ENCODE measurements at places on chromosomes 1 and 21.

DNA sequence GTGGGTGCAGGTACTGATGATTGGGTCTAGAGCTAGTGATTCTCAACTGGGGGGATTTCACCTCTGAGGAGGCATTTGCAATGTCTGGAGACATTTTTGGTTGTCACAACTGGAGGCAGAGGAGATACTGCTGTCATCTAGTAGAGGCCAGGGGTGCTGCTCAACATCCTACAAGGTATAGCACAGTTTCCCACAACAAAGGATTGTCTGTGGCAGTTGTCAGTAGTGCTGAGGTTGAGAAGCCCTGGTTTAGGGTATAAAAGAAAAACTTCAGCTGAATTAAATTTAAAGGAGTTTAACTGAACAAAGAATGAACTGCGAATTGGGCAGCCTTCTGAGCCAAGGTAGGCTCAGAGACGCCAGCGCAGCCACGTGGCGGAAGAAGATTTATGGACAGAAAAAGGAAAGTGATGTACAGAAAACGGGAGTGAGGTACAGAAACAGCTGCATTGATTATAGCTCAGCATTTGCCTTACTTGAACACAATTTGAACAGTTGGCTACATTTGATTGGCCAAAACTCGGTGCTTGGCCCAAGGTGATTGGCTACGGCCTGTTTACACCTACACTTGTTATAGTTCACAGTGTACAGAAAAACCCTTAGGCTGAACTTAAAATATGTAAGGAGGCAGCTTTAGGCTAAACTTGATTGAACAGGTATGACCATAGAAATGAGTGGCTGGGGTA lies 40.4 kb downstream of the MPZL1 start:
- ATAC-seq: no peak

DNA sequence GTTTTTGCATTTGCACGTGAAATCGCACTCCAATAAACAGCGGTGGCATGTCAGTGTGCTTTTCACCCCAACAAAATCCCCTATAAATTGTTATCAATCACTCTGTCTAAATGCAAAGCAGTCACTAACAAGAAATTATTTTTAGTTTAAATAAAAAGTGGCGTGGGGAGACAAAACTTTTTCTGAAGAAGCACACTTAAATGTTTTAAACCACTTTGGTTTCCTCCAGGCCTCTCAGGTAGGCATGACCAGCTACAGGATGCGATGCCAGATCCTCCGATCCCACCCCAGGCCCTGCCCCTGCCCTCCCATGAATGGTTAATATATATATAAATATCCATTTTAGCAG lies 3.6 kb downstream of the FMO1 start:
- no peak for ATAC-seq

DNA sequence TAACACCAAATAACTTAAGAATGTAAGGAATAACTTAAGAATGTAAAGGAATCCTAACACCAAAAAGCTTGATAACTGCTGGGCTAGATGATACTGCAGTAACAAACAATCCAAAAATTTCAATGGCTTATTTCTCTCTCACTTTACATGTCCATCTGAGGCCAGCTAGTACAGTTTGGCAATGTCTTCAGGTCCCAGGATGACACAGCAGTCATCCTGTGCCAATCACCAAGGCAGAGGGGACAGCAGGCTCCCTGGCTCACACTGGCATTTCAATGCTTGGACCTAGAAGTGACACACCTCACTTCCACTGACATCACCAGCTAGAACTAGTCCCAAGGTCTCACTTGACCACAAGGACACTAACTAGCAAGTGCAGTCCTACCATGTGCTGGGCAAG lies 15.3 kb downstream of the DNAJC11 start:
- no peak for ATAC-seq

GRCh38 chr1:53448241-53448841 lies 10.9 kb upstream of the DMRTB1 start:
- ATAC-seq: no peak

DNA sequence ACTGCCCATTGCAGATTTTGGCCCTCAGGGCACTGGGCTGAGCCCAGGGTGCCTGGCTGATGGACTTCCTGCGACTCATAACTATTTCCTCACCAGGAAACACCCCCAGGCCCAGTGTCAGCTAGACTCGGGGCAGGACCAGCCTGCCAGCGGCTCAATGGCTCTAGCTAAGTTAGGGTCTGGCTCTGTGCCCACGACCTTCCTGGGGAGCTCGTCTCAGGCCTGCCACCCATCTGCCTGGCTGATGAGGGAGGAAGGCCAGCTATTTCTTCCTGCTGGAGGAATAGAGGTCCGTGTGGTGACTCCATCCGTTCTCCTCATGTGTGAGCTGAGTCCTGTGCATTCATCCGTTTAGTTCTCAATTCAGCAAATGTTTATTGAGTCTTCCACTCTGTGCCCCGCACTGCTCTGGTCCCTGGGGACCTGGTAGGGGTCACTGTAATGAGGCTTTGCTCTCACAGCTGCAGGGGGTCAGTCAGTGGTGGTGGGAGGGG lies 44.5 kb downstream of the KIRREL1 start:
- ATAC-seq: no peak

GRCh38 chr1:26029864-26030481 lies 8.4 kb downstream of the EXTL1 start:
- ATAC-seq: no peak

GRCh38 chr1:214660900-214661299 lies 57.9 kb downstream of the CENPF start:
- ATAC-seq: no peak

Data from activated CD4-positive, CD25-positive, alpha-beta regulatory T cell treated with anti-CD3 and anti-CD28 coated beads, Interleukin-2, amount 50 U/mL, for 24 hours (primary cell).